ENCODE measurements at places on chromosomes 7 and 10. TPM values are rescaled to one million over a fixed set of nuclear protein-coding genes. Genes with fewer than 3 reads are reported as not detected.

- no peak for DNase-seq
Observed at GRCh38 chr7:29099896-29100847, 46.2 kb downstream of the CPVL start.

GRCh38 chr7:70586822-70587221, 545.1 kb upstream of the GALNT17 start:
- DNase-seq: no peak

DNA sequence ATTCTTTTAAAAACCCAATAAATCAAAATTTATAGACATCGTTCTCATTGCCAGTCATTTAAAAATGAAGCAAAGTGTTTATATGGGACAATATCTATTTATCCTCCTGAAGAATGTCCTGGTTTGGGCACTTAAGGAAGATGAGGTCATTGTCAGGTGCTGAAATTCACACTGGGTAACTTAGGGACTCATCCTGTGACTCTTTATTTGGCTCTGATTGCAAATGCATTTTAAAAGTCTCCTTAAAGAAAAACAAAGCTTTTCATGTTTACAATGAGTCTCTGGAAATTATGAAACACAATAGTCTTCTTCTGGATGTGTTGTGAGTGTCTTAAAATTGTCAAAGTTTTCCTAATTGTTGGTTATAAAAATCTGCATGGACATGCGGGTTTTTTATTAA, 69.5 kb upstream of the GPR158 start:
- DNase-seq: no peak

- DNase-seq: no peak
Observed at GRCh38 chr10:102016416-102016815, 39.6 kb downstream of the ARMH3 start.

GRCh38 chr7:50822706-50823105, 40.0 kb upstream of the GRB10 start:
- peak; percentile 36 for DNase-seq

DNA sequence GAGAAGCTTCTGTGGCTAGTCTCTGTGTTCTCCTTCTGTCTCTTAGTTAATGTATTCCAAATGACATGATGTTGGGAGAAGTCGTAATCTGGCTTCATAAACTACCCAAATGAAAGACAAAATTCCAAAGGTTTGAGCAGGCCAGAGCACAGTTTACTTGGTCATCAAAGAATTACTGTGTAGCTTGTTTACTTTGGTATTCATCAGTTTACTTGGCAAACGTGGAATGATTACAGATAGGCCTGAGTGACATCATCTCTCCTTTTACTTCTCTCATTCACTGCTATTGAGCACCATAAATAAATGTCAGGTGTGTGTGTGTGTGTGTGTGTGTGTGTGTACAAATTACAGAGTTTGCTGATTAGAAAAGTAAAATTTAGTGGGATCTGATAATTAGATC, 327.3 kb downstream of the PHTF2 start:
- DNase-seq: peak; percentile 73

GRCh38 chr7:143002106-143002505, 24.8 kb downstream of the OR9A2 start:
- DNase-seq: peak; percentile 53

DNA sequence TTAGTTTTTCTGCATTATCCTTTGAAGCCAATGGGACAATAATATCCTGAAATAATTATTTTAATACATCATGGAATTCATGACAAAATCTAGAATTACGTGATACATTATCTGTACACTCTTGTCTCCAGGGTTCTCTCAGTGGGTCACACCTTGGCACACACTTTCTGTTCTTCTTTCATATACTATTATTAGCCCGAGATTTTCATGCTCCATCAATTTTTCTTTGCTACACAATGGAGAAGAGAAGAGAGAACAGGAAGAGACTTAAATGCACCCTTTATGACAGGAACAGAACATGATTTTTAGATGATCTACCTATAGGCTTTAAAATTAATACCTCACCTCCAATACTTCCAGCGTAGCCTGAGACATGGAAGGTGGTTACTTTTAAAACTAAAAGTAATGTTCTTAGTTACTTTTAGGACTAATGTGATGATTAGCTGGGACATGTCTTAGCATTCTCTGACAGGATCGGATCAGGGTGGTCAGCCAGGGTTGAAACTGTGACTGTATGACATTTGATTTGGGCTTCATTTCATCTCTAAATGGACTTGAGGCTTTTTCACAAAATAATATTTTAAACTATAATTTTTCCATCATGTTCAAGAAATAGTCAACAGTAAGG, 148.2 kb upstream of the WNT16 start:
- DNase-seq: no peak

- DNase-seq: no peak
Observed at GRCh38 chr7:155219947-155220769, 77.5 kb upstream of the INSIG1 start.

GRCh38 chr10:49318028-49318427, 19.1 kb downstream of the C10orf71 start:
- no peak for DNase-seq

DNA sequence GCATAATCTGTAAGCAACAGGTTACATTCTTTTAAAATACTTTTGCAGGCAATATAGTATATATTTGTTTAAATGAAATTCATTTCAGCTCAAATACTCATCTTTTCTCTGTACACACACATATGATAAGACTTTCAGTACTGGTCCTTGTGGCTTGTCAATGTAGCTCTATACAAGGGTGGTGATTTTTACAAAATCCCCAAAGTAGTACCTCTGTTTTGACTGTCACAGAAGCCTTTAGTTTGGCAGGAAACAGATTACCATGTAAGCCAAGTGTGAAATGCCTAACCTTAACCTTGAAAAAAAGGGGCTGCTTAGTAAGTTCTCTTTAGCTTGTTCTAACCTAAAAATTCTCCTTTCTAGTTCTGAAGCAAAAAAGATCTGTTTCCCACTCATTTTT, 87.9 kb downstream of the KCND2 start:
- no peak for DNase-seq

- DNase-seq: no peak
Observed at GRCh38 chr10:84159076-84159685, 14.4 kb upstream of the GPR15LG start.

- peak; percentile 71 for DNase-seq
Observed at GRCh38 chr10:97553575-97554031, 19.0 kb upstream of the ANKRD2 start.

GRCh38 chr7:51455948-51456347, 139.3 kb upstream of the COBL start:
- no peak for DNase-seq

- DNase-seq: no peak
Observed at GRCh38 chr7:45159296-45159695, 1.7 kb downstream of the RAMP3 start.

GRCh38 chr10:104492329-104492940, 138.8 kb downstream of the CFAP58 start:
- DNase-seq: no peak

DNA sequence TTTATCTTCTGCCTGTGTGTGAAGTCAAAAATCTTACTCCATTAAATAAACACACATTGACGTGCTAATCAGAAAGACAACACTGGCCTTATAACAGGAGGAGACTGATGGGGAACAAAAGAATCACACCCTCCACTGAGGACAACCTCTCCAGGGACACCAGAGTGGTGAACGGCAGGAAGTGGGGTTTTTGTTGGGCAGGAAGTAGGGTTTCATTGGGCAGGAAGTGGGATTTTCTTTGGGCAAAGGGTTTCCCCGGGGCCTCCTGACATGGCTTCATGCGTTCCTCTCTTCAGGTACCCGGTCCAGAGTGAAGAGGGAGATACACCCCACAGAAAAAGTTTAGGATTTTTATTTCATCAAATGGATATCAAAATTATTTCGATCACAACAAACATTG, 30.6 kb downstream of the ADARB2 start:
- DNase-seq: no peak

Gene TRIM74
- total RNA-seq: 0.23 TPM

Gene ASZ1
- not detected for total RNA-seq

Gene ACTR3C
- total RNA-seq: 10.8 TPM

Gene ANXA8
- 0.69 TPM for total RNA-seq

Gene EIF4EBP2
- 32.6 TPM for total RNA-seq

Gene LRMDA
- 3.6 TPM for total RNA-seq

Gene MSMB
- not detected for total RNA-seq

Gene LAMTOR4
- total RNA-seq: 146 TPM

Gene RAB19
- total RNA-seq: 1.3 TPM
